GM23248 (cell line): ENCODE measurements at places on chromosomes 7 and 10. TPM values are rescaled to one million over a fixed set of nuclear protein-coding genes. Genes with fewer than 3 reads are reported as not detected.
A peak's percentile ranks its signal among the peaks of the same experiment; 100 is the strongest.

The TFEC gene
- total RNA-seq, result 0.51 TPM in 1 of 2 replicates, not detected in the other

The GIMAP1 gene
- total RNA-seq, result not detected in 2 replicates

The DIP2C gene
- total RNA-seq, result 10.2 and 12.0 TPM in 2 replicates

The SMO gene
- total RNA-seq, result 14.7 and 16.3 TPM in 2 replicates

The LIPK gene
- not detected in 2 replicates for total RNA-seq

The ANKRD61 gene
- not detected in 2 replicates for total RNA-seq

The AKR1D1 gene
- not detected in 2 replicates for total RNA-seq

The CAV2 gene
- 251 and 283 TPM in 2 replicates for total RNA-seq

DNA sequence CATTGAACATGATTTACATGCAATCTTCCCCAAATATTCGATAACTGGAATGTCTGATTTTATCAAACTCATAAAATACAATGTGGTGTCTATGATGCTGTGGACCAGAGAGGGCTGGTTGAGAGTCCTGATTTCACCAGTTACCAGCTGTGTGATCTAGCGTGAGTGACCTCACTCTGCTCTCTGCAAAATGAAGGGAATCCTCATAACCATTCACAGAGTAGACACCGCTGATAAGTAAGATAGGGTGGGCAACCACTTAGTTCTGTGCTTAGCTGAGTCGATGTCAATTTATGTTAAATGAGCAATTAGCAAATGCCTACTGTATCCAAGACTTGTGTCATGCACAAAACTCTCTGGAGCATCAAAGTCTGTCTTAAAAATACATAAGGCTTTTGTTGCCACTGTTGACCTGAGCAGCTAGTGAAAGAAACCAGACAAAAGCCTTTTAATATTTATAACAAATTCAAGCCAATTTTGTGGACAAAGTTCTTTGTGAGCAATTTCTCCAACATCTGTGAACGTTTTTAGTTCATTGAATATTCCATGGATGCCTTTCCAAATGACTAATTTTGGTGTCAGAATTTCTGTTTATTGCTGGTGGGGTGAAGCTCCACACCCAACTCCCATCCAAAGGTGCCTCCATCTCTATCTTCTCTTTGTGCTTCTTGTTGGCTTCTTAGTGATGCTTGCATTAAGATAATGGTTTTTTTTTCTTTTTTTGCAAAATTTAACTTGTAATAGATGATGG, 314.2 kb downstream of the ADRA2A start:
- DNase-seq, result peak; percentile 74

GRCh38 chr7:3412871-3413270, 111.8 kb downstream of the SDK1 start:
- no peak for DNase-seq

DNA sequence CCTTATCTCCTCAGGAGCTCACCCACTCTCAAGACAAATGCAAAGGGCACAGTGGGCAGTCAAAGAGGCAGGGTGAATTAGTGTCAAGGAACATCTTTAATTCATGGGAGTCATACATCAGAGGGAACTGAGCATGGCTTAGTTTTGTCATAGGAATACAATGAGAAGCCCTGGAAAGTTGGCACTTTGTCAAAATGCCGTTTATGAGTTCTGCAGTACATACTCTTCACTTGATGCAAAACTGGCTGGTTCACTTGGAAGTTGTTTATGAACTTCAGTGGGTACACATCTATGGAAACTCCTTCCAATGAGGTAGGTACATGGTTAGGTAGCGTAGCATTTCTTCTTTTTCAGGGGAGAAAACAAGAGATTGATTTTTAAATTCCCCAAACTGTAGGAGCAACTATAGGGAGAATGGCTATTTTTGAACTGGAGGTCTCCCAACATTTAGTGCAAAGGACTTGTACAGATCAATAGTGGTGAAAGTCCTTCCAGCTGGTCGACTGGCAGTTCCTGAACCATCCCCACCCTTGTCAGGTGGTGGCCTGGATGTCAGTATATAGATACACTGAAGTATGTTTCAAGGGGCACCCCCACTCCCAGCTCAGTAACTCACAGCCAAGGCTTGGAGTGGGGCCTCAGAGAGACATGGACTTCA, 580.5 kb downstream of the REEP3 start:
- DNase-seq, result no peak

- DNase-seq, result no peak
Measured at GRCh38 chr10:87966459-87966858, 103.0 kb downstream of the PTEN start.

GRCh38 chr7:64618785-64619456, 47.0 kb upstream of the ZNF107 start:
- peak; percentile 68 for DNase-seq

- no peak for DNase-seq
Measured at GRCh38 chr7:132541656-132542055, 34.6 kb downstream of the PLXNA4 start.

- DNase-seq, result no peak
Measured at GRCh38 chr7:47583739-47584535, 2.0 kb upstream of the TNS3 start.

DNA sequence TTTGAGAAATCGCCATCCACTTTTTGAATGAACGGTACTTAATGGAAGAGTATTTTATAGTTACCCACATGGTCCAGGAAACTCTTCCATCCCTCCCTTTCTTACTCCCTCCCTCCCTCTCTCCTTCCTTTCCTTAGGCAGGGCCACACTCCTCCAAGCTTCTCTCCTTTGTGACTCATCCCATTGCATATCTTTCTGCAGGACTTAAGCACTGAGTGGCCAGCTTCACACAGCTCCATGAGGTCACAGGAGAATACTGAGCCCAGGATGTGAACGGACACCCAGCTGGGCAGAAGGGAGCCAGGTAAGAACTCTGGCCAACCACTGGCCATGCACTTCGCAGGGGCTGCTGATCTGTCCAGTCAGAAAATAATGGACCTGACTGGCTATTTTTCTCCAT, 189.7 kb upstream of the ADCY1 start:
- DNase-seq, result peak; percentile 43

DNA sequence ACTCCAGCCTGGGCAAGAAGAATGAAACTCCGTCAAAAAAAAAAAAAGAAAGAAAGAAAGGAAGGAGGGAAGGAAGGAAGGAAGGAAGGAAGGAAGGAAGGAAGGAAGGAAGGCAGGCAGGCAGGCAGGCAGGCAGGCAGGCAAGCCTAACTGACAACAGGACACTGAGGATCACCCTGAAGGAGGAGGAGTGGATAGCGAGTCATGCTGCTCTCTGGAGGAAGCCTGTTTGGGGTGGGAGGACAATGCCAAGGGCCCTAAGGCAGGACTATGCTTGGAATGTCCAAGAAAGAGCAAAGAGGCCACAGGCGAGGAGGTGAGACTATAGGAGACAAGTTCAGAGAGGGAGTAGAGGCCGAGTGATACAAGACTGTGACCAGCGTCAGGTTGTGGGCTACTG, 107.0 kb upstream of the PARD3 start:
- DNase-seq, result peak; percentile 57

DNA sequence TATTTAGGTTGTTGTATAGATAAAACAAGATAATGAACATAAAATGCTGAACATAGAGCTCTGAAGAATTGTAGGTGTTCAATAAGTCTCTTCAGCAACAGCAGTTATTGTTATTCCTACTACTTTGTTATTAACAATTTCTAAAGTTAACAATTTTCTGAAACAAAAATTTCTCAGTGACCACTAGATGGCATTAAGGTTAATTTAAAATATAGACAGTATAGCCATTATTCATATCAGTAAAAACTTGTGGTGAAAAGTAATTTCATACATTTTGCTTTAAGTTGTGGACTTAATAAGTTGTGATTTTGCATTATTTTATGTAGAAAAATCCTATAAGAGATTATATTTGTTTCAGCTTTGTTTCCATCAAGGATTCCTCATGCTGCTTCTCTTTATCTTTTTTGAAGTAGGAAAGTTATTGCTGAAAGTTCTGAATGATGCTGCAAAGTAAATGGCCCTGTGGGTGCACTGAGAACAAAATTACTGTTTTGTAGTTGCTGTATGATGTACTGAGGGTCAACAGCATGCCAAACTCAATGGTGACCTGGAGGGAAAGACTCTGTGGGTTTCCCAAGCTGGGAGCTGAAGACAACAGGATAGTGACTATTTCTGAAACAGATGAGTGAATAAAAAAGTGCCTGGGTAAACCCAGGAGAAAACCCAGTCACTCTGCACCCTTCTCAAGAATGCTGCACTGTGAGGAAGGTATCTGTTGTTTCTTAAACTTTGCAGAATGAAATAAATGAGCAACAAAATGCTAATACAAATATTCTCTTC, 253.6 kb downstream of the KIF20B start:
- peak; percentile 15 for DNase-seq

- DNase-seq, result no peak
Measured at GRCh38 chr7:116780966-116781365, 81.4 kb upstream of the CAPZA2 start.

GRCh38 chr10:13839430-13839990, 252.7 kb downstream of the PRPF18 start:
- peak; percentile 90 for DNase-seq

- peak; percentile 82 for DNase-seq
Measured at GRCh38 chr10:72274730-72275350, 1.1 kb downstream of the DDIT4 start.
